Smooth muscle cell of the brain vasculature (primary cell): ENCODE measurements at places on chromosomes 5 and 9.

DNA sequence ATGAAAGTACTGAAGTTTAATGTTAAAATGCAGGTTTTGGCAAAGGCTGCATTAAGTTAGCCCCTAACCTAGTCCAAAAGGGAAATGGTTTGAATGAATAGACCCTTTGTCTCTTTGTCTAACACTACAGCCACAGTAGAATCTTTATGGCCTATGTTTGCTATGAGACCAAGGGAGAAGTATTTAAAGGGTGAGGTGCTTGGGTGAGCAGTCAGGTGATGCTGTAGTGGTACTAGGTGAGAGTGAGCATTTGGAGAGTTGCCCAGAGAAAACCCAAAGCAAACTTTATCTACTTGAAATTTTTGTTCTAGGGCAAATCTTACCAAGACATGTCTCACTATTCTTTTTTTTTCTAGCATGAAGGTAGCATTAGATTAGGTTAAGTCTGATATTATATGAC lies 1961.4 kb upstream of the WWC1 start:
- DNase-seq: no peak

GRCh38 chr9:90287567-90288274 lies 354.9 kb downstream of the DIRAS2 start:
- DNase-seq: no peak

GRCh38 chr5:72845889-72846288 lies 29.4 kb downstream of the TNPO1 start:
- no peak for DNase-seq

- DNase-seq: no peak
Measured at GRCh38 chr5:109511980-109512734, 102.4 kb upstream of the PJA2 start.

DNA sequence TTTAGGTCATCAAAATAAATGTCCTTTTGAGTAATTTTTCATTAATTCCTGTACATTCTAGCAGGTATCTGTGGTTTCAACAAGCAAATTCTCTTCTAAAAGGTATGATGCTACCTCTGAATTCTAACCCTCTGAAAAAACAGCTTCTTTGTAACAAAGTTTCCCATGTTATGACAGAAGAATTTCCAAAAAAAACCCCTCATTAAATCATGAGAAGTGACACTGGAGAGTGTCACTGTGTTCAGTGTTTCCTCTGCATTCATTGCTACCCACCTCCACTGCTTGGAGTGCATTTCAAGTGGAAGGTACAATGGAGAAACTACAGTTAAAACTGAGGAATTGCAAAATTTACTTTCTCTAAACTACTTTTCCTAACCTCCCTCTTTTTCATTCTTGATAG lies 10.1 kb downstream of the CDKN2A start:
- no peak for DNase-seq

GRCh38 chr5:142295084-142295758 lies 29.6 kb downstream of the SPRY4 start:
- no peak for DNase-seq

- no peak for DNase-seq
Measured at GRCh38 chr9:121217609-121218292, 16.1 kb upstream of the RAB14 start.

GRCh38 chr5:54738118-54738972 lies 220.8 kb downstream of the SNX18 start:
- DNase-seq: no peak

- DNase-seq: no peak
Measured at GRCh38 chr5:72302171-72302570, 17.9 kb downstream of the MRPS27 start.

- DNase-seq: no peak
Measured at GRCh38 chr9:25557645-25558300, 120.5 kb downstream of the TUSC1 start.

DNA sequence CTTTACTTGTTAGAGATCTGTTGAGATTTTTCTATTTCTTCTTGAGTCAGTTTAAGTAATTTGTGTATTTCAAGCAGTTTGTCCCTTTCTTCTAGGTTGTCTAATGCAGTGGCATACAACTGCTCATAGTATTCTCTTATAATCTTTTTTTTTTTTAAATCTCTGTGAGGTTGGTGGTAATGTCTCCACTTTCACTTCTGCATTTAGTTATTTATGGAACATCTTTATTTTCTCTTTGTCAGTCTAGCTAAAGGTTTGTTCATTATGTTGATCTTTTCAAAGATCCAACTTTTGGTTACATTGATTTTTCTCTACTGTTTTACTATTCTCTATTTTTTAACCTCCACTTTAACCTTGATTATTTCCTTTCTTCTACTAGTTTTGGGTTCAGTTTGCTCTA lies 13.8 kb downstream of the FOXE1 start:
- no peak for DNase-seq

GRCh38 chr9:101315112-101315450 lies 69.7 kb downstream of the BAAT start:
- no peak for DNase-seq

DNA sequence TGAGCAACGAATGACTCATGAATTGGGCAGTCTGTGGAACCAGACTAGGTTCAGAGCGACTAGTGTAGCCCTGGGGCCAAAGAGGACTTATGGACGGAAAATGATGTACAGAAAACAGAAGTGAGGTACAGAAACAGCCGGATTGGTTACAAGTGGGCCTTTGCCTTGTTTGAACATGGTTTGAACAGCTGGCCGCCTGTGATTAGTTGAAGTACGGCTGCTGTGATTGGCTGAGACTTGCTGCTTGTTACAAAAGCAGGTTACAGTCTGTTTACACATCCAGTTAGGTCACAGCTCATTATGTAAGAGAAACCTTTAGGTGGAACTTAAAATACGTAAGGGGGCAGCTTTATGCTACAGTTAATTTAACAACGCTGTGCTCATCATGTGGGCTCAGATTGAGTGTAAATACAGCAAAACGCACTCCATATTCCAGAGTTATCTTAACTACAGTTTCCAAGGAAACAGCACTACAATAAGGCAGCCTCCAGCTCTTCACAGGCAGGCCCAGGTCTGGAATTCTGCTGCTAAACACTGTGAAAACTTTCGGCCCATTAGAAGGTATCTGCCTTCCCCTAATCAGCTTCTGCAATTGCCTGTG lies 6.5 kb downstream of the AMACR start:
- no peak for DNase-seq

GRCh38 chr5:93117751-93118531 lies 463.1 kb downstream of the NR2F1-AS1 start:
- no peak for DNase-seq

DNA sequence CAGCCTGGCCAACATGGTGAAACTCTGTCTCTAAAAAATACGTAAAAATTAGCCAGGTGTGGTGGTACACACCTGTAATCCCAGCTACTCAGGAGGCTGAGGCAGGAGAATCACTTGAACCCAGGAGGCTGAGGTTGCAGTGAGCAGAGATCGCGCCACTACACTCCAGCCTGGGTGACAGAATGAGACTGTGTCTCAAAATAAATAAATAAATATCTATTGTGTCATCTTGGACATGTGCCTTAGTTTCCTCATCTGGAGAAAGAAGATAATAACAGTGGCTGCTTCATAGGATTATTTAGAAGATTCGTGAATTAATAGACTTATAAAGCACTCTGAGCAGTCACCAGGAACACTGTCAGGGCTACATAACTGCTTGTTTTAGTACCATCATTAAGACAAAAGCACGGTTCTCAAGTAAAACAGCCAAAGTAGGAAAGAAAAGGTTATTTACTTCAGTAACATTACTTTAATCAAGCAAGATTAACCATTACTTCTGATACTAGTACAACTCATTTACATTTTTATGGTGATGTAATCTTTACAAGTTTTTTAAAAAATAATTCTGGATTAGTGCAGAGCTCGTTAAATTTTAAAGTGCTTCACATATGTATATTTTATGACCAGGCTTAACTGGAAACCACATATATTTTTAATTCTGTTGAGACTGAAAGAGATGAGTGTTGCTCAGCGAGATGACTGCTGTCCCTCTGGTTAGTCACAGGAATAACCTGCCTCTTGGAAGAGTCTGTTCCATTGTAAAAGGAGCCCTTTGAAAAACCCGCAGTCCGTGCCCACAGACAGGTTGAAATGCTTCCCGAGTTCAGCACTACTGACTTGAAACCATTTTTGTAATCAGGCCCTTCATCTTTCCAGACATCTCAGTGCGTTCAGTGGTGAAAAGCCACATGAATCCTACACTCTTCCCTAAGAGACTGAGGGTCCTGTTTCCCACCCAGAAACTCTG lies 36.7 kb downstream of the ANKH start:
- DNase-seq: no peak

GRCh38 chr9:109704546-109704945 lies 75.5 kb upstream of the PALM2AKAP2 start:
- DNase-seq: no peak

- DNase-seq: no peak
Measured at GRCh38 chr9:134515026-134515821, 126.4 kb upstream of the COL5A1 start.

DNA sequence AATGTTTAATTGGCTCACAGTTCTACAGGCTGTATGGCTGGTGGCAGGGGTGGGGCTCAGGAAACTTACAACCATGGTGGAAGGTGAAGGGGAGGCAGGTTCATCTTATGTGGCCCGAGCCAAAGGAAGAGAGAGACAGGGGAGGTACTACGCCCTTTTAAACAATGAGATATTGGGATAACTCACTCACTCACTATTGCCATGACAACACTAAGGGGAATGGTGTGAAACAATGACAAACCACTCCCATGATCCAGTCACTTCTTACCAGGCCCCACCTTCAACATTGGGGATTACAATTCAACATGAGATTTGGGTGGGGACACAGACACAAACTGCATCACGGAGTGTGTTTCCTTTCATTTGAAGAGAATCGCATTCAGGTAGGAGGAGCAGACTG lies 220.9 kb downstream of the GADD45G start:
- DNase-seq: no peak

DNA sequence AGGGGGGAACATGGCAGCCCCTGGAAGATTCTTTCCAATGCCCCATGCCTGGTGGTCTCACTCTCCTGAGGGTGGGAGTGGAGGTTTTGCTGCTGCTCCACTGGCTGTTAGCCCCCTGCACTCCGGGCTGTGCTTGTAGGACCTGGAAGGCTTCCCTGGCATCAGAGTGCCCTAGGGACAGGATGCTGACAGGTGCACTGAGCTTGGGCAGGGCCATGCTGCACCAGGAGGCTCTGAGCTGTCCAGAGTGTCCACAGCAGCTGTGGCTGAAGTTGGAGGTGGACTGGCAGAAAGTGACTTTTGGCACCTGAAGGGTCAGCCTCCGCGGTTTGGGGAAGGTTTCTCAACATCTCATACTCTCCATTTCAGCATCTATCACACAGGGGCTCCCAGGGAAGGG lies 249.1 kb downstream of the GADD45G start:
- DNase-seq: no peak

DNA sequence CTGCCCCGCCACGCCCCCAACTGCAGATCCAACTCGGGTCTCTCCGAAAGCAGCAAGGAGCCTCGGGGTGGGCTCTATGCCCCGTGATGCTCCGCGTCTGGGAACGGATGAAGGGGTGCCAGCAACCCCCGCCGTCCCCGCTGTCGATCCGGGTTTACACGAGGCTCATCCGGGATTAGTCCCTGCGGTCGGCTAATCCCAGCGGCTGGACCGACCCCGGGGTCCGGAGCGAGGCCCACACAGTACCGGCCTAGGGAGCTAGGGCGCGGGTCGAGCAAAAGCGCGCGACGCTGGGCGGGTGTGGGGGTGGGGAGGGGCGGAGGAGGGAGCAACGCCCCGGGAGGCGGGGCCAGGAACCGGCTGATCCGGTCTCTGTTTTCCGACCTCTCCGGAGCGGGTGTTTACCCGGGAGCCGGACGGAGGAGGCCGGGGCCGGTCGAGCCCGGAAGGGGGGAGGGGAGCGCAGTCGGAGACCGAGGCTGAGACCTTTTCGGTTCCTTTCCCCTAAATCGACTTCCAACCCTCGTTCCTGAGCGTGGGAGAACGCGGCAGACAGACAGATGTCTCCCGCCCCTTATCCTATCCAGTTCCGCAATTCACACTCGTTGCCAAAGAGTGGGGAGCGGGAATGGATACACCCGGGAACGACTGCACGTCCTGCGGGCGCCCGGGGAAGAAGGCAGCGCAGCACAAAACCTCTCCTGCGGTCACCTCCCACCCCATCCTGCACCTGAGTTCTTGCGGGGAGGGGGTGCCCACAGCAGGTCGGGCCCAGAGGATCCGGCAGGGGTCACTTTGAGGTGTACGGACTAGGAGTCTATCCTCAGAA lies 28.6 kb downstream of the PCDH1 start:
- no peak for DNase-seq

DNA sequence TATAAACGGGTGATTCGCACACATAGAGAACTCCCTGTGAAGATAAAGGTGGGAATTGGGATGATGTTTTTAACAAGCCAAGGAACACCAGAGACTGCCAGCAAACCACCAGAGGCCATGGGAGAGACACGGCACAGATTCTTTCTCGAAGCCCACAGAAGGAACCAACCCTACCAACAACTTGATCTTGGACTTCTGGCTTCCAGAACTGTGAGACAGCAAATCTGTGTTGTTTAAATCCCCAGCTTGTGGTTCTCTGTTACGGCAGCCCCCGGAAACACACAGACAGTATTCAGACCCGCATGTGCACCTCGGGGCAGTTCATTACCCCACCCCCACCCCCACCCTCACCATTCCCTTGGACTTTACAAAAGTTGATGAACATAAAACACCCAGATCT lies 12.8 kb downstream of the AMBP start:
- DNase-seq: no peak

DNA sequence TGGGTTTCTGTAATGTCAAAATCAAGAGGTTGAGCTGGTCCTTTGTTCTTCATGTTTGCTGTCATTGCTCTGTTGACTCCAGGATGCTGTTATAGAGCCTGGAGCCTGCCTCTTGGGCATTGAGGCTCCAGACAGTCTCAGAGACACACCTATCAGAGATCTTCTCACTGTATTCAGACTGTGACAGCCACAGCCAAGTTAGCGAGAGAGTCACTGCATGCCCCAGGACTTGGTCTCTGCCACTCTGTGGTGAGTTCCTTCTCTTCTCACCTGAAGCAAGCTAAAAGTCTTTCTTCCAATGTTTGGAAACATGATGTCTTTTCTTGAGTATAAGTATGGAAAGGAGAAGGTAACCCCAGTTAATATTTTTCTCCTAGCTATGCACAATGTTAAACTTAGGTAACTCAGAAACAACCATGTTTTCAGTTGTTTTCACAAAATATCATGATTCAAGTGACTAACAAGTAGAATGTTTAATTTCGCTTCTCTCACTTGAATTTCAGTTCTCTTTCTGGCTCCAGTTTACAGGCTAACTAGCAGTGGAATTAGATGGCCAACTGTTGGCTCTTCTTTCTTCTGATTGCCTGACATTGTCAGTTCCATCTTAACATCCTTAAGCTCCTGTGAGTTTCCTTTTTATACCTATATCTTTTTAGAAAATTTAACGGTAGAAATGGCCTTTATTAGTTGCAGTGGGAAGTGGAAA lies 20.6 kb upstream of the ZFYVE16 start:
- DNase-seq: no peak
